ENCODE measurements at places on chromosomes 7 and 10.
A peak's percentile ranks its signal among the peaks of the same experiment; 100 is the strongest.

DNA sequence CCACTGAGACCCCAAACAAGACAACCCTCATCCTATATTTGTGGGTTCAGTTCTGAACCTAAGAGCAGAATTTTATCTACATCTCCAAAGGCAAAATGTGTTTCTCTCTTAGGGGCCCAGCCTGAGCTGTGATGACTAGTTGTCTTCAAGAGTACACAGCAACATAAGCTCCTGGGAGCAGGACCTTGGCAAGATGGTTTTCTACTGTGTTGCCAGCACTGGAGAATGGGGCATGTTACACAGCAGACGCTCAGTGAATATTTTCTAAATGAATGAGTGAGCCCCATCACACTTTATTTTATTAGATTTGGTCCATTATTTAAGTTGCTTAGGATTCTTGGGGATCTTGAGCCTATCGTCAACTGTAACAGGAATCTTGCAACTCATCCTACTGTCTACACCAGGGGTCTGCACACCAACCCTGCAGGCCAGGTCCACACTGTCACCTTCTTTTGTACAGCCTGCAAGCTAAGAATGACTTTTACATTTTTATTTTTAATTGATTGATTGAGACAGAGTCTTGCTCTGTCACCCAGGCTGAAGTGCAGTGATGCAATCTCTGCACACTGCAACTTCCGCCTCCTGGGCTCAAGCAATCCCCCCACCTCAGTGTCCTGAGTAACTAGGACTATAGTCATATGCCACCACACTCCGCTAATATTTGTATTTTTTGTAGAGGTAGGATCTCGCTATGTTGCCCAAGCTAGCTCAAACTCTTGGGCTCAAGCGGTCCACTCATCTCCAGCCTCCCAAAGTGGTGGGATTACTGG, 347.1 kb downstream of the FGFR2 start:
- DNase-seq: no peak

DNA sequence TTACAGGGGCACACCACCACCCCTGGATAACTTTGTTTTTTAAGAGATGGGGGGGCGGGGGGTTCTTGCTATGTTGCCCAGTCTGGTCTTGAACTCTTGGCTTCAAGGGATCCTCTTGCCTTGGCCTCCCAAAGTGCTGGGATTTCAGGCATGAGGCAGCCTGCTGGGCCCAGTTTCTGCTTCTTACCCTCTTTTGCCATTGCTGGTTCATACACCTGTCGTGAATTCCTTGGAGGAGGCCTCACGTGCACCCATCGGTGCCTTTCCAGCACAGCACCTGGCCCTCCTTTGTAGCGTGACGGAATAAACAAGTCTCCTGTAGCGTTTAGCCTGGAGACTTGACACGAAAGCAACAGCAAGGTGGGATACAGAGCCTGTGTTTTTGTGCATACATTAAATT, 75.5 kb downstream of the CARD11 start:
- no peak for DNase-seq

- peak; percentile 44 for DNase-seq
These were observed 329.2 kb upstream of the NPVF start for GRCh38 chr7:25557379-25557917.

GRCh38 chr10:112955582-112956421, 5.8 kb downstream of the TCF7L2 start:
- peak; percentile 49 for DNase-seq

DNA sequence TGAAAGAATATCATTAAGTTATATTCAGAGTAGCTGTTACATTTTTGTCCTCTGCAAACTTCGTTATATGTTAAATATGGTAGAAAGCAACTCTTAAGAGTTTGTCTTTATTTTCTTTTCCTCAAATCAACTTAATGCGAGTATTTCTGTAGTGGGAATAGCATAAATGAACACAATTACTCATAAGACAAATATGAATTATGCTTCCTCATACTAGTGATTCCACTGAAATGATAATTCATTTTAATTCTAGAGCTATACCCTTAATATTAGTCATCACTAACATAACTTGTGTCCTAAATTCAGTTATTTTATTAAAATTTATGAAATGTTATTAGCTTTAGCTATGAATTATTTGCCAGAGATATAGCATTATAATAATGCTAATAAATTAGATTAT, 820.6 kb upstream of the KCND2 start:
- DNase-seq: no peak

- no peak for DNase-seq
These were observed 56.4 kb upstream of the MTPN start for GRCh38 chr7:136033413-136034031.

- DNase-seq: no peak
These were observed at the start of gene TAS2R41 for GRCh38 chr7:143477501-143478150. Gene TAS2R41 (plus strand): TSS chr7:143477873. CDS start chr7:143477873, 0 bp downstream.

GRCh38 chr7:73768641-73769480, 1.2 kb downstream of the CLDN3 start:
- peak; percentile 28 for DNase-seq

GRCh38 chr10:113704637-113705343, 25.1 kb downstream of the CASP7 start:
- DNase-seq: peak; percentile 41

DNA sequence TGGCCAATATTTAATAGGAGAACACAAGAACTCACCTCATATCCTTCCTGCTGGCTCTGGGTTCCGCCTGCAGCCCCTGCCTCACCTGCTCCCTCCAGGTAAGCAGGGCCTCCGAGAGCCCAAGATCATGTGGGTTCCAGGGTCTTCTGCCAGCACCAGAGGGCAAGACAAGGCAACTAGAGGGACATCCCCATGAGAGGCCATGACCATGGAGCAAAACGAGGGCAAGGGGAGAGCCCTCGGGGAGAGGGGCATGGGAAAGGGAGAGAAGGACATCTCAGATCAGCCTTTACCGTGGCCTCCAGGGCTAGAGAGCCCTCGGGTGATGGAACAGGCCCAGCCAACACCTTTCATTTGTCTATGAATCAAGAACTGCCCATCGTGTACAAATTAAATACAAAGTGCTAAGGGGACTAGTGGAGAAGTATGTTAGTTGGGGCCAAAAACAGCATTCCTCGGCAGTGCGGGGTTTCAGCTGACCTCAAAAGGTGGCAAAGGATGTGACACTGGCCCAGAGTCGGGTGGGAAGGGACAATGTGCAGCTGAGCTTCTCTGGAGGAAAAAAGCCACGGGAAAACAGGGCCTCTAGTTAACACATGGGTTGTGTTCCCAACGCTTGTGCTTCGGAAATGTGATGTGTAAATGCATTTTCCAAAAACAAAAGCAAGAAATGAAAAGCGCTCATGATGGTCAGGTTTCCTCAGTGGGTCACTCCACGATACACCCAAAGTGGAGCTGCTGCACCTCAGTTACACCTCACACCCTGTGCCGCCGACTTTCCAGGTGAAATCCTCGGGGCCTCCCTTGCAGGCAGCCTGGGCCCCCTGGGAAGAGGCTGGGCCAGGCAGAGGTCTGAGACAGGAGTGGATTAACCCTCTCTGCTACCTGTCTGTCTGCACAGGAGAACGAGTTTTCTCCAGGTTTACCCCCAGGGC, 2.0 kb downstream of the AOC1 start:
- DNase-seq: no peak

DNA sequence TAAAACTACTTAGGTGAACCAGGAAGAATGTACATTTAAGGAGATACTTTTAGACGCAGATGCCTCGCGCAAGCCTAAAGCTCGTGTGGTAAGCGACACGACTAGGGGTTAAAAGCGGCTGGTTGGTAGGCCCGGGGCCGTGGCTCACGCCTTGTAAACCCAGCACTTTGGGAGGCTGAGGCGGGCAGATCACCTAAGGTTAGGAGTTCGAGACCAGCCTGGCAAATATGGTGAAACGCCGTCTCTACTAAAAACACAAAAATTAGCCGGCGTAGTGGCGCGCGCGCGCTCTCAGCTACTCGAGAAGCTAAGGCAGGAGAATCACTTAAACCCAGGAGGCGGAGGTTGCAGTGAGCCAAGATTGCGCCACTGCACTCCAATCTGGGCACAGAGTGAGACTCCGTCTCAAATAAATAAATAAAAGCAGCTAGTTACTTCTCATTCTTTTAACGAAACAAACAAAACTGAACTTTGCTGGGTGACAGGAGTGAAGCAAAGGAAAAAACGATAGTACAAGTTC, 879 bp downstream of the NUDT5 start:
- DNase-seq: peak; percentile 49

DNA sequence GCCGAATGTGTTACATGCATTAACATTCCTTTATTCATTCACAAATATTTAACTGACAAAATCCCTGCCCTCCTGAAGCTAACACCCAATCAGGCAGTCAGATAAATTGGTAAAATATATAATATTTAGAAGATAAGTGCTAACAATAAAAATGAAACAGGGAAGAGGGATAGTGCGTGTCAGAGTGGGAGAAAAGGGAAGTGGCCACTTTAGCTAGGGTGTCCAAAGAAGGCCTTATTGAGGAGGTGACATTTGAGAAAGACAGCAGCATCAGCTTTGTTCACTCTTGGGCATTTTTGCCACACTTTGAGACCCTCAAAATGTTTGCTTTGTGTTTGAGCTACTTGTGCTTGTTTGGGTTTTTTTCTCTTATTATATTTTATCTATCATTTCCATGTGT, 317.8 kb downstream of the SNX13 start:
- DNase-seq: no peak

DNA sequence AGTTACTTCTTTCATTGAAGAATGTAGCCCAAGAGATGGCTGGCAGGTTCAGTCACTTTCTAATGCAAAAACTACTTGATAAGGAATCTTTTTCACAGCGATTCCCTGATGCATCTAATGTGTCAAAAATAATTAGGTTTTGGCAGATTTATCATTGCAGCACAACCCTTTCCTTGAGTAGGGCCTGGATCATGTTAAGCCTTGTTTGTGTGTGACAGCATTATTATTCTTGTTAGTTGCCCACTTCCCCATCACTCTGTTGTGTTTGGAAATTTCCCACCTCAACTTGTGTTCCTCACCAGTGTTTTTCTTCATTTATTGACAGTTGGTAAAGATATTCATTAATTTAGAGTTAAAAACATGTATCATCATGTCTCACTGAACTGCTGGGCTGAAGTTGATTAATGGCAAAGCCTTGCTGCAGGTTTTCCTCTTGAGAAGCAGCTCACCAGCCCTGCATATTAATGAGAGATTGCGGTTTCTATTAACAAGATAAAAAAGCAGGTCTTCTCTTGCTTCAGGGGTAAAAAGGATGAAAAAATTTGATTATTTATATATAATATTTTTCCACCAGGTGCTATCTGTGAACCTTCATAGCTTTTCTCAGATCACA, 233.3 kb upstream of the MDFIC start:
- DNase-seq: no peak

Data from retina (tissue), 1 donor.